H7 (cell line): ENCODE measurements at places on chromosomes 3 and 15. TPM values are rescaled to one million over a fixed set of nuclear protein-coding genes. Genes with fewer than 3 reads are reported as not detected.

Gene RASGRF1
- 0.11 and 0.14 TPM in 2 replicates for total RNA-seq

GRCh38 chr15:38176691-38177090 lies 75.9 kb upstream of the SPRED1 start:
- no peak for DNase-seq

Gene TMEM40
- 1.8 TPM in 1 of 2 replicates, not detected in the other for total RNA-seq

- no peak for DNase-seq
Measured at GRCh38 chr15:88463870-88464532, 3.2 kb downstream of the MRPL46 start.
